ENCODE measurements at places on chromosomes 12 and 14. TPM values are rescaled to one million over a fixed set of nuclear protein-coding genes. Genes with fewer than 3 reads are reported as not detected.

FOXN4 gene
- not detected for total RNA-seq

GRIN2B gene
- not detected for total RNA-seq

GLT8D2 gene
- not detected for total RNA-seq

TSPAN19 gene
- total RNA-seq, result not detected

GRCh38 chr14:76386944-76387782, 11.2 kb downstream of the ESRRB start:
- no peak overlapping the region for H3K27ac ChIP-seq
- DNase-seq, result no peak
- H3K36me3 ChIP-seq, result no peaks in the 10 kb centered on the region
- H3K27me3 ChIP-seq, result no peaks in the 10 kb centered on the region
- H3K4me3 ChIP-seq, result no peak overlapping the region
- H3K4me1 ChIP-seq, result no peaks in the 10 kb centered on the region

- DNase-seq, result no peak
- H3K27me3 ChIP-seq, result no peaks in the 10 kb centered on the region
- peaks cover 12% of the 10 kb centered on the region for H3K4me1 ChIP-seq
- no peaks in the 10 kb centered on the region for H3K36me3 ChIP-seq
- H3K27ac ChIP-seq, result no peak overlapping the region
Measured at GRCh38 chr14:74949191-74949601, 6.2 kb downstream of the PGF start.

GRCh38 chr14:92607251-92607650, 93.7 kb downstream of the RIN3 start:
- H3K4me3 ChIP-seq, result no peak overlapping the region
- H3K27me3 ChIP-seq, result no peaks in the 10 kb centered on the region
- no peaks in the 10 kb centered on the region for H3K36me3 ChIP-seq

DNA sequence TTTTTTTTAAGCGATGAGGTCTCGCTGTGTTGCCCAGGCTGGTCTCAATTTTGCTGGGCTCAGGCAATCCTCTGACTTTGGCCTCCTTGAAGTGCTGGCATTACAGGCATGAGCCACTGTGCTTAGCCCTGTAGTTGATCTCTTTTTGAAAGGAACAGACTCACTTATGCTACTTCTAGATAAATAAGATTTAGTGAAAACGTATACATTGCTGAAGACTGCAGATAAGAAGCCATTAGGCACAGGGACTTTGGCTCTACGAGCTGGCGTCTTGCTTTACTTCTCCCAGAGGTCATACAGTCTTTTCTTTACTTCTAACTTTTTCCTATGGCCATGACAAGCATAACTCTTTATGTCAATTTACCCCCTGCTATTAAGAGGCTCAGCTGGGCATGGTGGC, 9.4 kb downstream of the PTGR2 start:
- H3K36me3 ChIP-seq, result no peaks in the 10 kb centered on the region
- no peak for DNase-seq
- H3K4me3 ChIP-seq, result no peak overlapping the region
- H3K27ac ChIP-seq, result no peak overlapping the region
- H3K27me3 ChIP-seq, result no peaks in the 10 kb centered on the region

- no peak overlapping the region for H3K4me3 ChIP-seq
- H3K36me3 ChIP-seq, result peaks cover 37% of the 10 kb centered on the region
- no peaks in the 10 kb centered on the region for H3K27me3 ChIP-seq
- H3K4me1 ChIP-seq, result no peaks in the 10 kb centered on the region
- DNase-seq, result no peak
Measured at GRCh38 chr14:100348784-100349685, 25.9 kb downstream of the SLC25A47 start.

DNA sequence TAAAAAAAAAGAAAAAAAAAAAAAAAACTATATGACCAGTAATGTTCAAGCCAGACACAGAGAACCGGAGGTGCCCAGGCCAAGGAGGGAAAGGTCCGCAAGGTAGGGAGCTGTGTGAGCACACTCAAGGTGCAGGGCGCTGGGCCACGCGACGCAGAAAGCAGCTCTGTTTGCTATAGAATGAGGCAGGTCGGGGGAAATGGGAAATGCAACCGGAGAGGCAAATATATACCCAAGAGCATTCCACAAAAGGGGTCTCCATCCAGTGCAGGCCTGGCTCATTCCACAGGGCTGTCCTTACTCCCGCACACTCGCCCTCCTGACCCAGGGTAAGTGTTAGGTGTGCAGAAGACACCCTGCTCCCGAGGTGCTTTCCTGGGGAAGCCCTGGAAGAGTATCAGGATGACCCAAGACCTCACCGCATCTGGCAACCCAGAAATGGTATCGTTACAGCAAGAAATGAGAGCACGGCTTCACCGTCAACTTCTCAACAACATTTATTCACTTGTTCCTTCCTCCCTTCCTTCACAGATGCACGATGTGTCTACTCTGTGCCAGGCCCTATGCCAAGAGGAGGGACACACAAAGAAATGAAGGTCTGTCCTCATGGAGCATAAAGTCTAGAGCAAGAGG, 86.4 kb downstream of the BCL11B start:
- H3K27ac ChIP-seq, result peak overlapping the region; percentile 81
- H3K36me3 ChIP-seq, result peaks cover 29% of the 10 kb centered on the region
- H3K4me3 ChIP-seq, result peak overlapping the region; percentile 5
- H3K4me1 ChIP-seq, result peaks cover 96% of the 10 kb centered on the region
- H3K27me3 ChIP-seq, result no peaks in the 10 kb centered on the region

- H3K4me1 ChIP-seq, result no peaks in the 10 kb centered on the region
- DNase-seq, result no peak
- H3K27me3 ChIP-seq, result no peaks in the 10 kb centered on the region
- H3K36me3 ChIP-seq, result no peaks in the 10 kb centered on the region
- no peak overlapping the region for H3K27ac ChIP-seq
- no peak overlapping the region for H3K4me3 ChIP-seq
Measured at GRCh38 chr12:72828662-72829324, 556.6 kb downstream of the TRHDE start.

DNA sequence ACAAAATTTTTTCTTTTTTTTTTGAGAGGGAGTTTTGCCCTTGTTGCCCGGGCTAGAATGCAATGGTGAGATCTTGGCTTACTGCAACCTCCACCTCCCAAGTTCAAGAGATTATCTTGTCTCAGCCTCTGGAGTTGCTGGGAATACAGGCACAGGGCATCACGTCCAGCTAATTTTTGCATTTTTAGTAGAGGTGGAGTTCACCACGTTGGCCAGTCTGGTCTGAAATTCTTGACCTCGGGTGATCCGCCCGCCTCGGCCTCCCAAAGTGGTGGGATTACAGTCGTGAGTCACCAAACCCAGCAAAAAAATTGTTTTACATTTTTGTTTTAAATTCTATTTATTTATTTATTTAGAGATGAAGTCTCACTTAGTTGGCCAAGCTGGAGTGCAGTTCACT, 4.7 kb upstream of the SLC2A14 start:
- H3K4me3 ChIP-seq, result no peak overlapping the region
- H3K27ac ChIP-seq, result no peak overlapping the region
- no peak for DNase-seq

DNA sequence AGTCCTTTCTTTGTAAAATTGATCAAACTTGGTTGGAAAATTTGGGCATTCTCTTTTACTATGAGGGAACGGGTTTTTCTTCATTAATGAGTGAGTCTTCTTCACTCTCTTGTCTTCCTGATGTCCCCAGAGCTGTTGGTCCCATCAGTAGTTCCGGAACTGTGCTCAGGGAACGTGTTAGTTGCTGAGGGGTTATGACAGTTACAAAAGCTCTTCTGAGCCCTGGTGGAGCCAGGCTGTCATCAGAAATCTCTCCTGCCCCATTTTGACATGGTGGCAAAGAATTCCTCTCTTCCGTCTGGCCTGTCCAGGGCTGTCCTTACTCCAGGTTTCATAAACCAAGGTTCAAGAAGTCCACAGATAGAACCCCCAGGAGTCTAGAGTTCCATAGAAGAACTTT, 208.5 kb downstream of the SLC41A2 start:
- H3K4me3 ChIP-seq, result no peak overlapping the region
- no peaks in the 10 kb centered on the region for H3K27me3 ChIP-seq
- no peak for DNase-seq
- H3K27ac ChIP-seq, result no peak overlapping the region
- H3K36me3 ChIP-seq, result no peaks in the 10 kb centered on the region

DNA sequence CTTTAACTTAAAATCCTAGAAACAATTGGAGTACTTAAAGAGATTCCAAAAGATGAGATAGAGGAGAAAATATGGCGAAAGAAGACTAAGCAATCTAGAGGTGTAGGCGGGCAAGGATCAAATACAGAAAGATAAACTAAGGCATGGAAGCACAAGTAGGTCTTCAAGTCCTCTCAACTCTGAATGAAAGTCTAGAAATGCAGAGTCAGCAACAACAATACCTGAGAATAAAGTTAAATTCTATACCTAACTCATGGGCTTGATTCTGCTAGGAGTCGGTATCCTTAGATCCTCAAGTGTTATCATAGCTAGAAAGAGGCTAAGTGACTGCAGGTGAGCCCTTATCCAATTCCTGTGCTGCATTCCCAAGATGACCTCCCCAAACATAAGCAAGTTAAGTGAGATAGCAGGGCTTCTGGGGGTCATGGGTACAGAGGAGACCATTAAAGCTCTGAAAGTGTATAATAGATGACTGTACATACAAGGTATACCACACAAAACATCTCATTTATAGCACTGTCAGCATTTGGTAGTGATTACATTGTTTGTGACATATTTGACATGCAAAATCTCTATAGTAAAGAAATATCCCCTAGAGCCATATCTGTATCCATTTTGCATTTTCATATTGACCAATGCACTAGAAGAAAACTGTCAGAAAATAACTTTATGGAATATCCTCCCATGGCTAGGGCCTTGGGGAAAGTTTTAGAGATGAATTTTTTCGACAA, 82.5 kb upstream of the ARID2 start:
- no peaks in the 10 kb centered on the region for H3K27me3 ChIP-seq
- no peaks in the 10 kb centered on the region for H3K36me3 ChIP-seq
- peaks cover 10% of the 10 kb centered on the region for H3K4me1 ChIP-seq
- DNase-seq, result no peak

DNA sequence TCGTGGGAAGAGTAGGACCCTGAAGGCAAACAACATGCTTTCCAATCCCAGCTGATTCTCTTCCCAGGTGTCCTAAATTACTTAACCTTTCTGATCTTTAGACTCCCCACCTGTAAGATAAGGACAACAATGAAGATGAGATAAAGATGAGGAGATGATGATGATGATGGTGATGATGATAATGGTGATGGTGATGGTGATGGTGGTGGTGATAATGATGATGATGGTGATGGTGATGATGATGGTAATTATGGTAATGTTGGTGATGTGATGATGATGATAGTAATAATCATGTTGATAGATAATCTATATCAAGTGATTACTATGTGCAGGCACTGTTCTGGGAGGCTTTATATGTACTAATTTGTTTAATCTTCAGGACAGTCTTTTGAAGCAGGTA, 48.3 kb downstream of the NR1H4 start:
- no peaks in the 10 kb centered on the region for H3K4me1 ChIP-seq
- no peaks in the 10 kb centered on the region for H3K27me3 ChIP-seq
- H3K27ac ChIP-seq, result no peak overlapping the region
